Parietal lobe (tissue), 2 donors: ENCODE measurements at places on chromosomes 13 and 19. TPM values are rescaled to one million over a fixed set of nuclear protein-coding genes. Genes with fewer than 3 reads are reported as not detected.

ETFB gene
- total RNA-seq, result 36.0 TPM

PCDH8 gene
- 36.3 TPM for total RNA-seq

THSD8 gene
- total RNA-seq, result not detected

LILRB5 gene
- not detected for total RNA-seq

KIR3DL1 gene
- total RNA-seq, result not detected

KLK12 gene
- not detected for total RNA-seq

CEACAM5 gene
- total RNA-seq, result not detected
